ENCODE measurements at places on chromosomes 7 and 10.

GRCh38 chr7:105975770-105976417 lies 12.8 kb downstream of the CDHR3 start:
- no peak for DNase-seq

DNA sequence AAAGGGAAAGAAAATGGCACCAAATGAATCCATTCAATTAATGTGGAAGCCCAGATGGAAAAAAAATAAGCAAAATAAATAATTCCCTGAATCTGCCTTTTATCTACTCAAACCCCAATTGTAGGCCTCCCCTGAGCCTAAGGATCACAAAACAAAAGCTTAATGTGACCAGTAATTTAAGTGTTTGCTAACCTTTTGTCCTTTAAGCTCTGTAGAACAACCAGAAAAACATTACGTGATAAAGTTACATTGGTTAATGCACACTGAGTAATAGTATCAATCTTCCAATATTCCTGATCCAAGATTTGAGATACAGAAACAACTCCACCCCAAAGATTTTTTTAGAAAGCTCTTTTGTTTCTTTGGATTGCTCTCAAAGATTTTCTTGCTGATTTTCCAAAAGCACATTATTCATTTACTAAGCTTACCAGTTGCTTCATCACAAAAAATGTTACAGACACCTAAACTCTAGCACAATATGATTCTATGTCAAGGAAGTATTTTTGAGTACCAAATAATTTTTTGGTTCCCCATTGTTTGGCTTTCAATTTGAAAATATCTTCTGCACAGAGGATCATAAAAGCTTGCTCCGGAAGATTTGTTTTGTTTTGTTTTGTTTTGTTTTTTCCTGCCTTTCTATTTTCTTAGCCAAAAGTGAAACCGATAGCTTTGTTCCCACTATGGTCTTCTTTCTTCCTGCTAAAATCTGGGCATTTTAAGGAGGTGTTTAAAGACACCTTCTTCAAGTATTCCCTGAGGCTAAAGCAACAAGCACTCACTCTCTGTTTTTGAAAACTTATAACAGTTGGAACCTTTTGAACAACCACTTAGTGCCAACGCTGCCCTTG lies 54.2 kb downstream of the TRIL start:
- no peak for DNase-seq

DNA sequence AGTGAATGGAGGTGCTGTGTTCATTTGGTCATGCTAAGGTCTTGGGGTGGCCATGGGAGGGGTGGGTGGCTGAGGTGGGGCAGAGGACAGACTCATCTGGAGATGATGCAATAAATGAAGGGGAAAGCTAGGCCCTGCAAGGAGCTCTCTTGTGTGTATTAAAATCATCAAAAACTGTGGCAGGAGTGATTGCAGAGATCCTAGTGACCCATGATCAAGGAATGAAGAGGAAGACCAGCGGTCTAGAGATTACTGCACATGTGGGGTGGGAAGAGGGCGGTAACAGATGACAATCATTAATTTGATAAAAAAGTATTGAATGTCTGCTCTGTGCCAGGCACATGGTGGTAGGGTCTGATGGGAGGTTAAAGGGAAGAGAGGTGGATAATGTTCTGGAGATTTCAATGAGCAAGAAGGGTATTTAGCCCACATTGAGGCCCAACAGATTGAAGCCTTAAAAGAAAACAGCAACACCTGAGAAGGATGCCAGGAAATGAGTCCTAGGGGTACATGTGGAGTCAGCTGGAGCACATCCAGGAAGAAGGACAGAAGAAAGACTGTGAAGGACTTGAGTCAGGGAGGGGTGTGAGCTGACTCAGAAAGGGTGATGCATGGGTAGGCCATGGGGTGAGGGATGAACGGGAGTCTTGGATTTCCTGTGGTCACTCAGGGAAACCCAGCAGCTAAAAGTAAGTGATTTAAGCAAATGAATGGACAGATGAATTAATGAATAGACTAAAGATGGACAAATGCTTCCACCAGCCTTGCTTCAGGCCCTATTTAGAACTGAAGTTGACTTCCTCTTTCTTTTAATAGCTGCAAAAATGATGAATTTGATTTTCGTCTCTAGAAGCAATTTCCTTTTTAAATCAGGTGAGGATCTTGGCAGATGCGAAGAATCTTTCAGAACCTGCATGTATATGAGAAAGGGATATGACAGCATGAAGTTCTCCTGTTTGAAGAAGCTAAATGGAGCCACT lies 83.1 kb upstream of the IGFBP3 start:
- no peak for DNase-seq

DNA sequence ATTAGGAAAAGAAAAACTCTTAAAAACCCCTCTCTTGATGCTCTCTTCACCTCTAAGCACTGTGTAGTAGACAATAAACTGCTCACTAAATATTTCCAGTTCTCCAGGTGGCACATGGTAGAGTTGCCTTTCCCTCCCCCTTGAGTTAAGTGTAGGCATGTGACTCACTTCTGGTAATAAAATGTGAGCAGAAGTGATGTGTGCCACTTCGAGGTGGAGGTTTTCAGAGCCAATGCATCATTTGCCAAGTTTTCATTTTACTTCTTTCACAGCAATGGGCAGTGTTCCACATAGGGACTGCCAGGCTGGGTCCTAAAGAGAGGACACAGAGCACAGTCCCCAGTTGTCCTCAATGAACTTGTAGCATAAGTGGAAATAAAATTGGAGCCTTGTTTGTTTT lies 131.6 kb upstream of the NPY start:
- no peak for DNase-seq

DNA sequence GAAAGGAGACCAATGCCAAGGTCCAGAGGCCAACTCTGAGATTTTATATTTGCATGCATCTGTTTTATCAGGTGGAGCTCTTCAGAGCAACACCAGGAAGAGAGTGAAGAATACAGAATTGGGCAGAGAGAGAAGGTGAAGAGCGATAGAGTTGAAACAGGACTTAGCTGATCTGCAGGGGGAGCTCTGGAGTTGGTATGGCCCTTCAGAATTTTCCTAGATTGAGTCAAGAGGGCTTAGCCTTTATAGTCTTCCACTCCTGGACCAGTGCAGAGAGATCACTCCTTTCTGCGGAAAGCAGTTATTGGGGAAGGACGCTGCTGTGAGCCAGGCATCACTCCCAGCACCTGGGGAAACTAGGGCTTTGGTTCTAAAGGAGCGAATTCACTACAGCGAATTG lies 105.0 kb upstream of the DGKB start:
- DNase-seq, result no peak

- no peak for DNase-seq
These were observed 20.6 kb upstream of the VPS41 start for GRCh38 chr7:38929460-38930171.

DNA sequence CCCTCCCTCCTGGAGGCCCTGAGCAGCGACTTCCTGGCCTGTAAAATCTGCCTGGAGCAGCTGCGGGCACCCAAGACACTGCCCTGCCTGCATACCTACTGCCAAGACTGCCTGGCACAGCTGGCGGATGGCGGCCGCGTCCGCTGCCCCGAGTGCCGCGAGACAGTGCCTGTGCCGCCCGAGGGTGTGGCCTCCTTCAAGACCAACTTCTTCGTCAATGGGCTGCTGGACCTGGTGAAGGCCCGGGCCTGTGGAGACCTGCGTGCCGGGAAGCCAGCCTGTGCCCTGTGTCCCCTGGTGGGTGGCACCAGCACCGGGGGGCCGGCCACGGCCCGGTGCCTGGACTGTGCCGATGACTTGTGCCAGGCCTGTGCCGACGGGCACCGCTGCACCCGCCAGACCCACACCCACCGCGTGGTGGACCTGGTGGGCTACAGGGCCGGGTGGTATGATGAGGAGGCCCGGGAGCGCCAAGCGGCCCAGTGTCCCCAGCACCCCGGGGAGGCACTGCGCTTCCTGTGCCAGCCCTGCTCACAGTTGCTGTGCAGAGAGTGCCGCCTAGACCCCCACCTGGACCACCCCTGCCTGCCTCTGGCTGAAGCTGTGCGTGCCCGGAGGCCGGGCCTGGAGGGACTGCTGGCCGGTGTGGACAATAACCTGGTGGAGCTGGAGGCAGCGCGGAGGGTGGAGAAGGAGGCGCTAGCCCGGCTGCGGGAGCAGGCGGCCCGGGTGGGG lies 2.2 kb downstream of the TRIM56 start:
- DNase-seq, result no peak

DNA sequence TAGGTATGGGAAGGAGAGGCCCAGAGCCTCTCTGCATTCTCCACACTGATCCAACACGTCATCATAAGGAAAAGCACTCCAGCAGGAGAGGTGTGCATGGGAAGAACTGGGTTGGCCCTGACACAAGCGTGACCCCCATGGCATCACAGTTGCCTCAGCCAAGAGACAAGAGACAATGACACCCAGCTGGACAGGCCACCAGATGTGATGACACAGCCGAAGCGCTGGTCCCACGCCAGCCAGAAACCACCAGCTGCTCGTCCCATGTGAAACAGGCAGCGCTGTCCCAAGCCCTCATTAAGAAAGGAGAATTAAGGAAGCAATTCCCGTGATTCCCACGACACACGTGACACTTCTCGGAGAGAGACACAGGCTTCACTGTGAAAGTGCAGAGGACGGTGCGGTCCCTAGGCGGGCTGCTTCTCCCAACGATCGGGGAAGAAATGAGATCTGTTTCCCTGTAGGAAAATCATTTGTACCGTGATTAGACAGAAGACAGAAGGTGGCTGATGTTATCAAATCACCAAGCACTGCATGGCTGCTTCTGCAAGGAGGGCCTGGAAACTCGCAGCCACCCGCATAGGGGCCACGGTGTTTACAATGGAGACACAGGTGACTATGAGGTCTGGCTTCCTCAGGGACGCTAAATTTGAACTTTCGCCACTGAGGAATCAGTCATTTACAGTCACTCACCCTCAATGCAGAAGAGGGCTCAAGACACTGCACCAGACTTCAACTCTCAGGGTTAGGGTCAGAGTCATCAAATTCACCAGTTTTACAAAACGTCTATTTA lies 74.5 kb downstream of the DIP2C start:
- DNase-seq, result no peak

- no peak for DNase-seq
These were observed 35.2 kb upstream of the ITPRID1 start for GRCh38 chr7:31478721-31479120.

- no peak for DNase-seq
These were observed 125.4 kb upstream of the TARP start for GRCh38 chr7:38398725-38399321.

GRCh38 chr10:105843786-105844185 lies 1202.7 kb downstream of the SORCS3 start:
- no peak for DNase-seq

- DNase-seq, result no peak
These were observed 259.2 kb downstream of the TNS3 start for GRCh38 chr7:47322731-47323130.

- DNase-seq, result no peak
These were observed 220.6 kb downstream of the FAM107B start for GRCh38 chr10:14554091-14554490.

- no peak for DNase-seq
These were observed 32.7 kb downstream of the SLC29A3 start for GRCh38 chr10:71351628-71352319.

DNA sequence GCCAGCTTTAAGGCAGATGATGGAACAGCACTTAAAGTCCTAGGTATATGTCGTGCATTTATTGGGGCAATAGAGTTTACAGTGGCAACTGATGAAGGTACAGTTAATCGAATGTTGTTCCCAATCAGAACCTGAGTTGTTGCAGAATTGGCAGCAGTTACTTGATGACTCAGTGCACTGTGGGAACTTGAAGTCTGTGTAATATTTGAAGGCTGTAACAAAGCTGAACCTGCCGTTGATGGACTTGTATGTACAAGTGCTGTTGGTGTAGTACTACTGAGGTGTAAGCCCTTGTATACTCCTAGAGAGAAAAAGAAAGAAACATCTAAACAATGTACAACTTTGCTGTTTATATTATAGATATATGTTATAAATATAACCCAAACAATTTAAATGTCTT lies 75.3 kb downstream of the EPC1 start:
- no peak for DNase-seq

GRCh38 chr7:151077705-151078232 lies 2.8 kb downstream of the FASTK start:
- DNase-seq, result no peak

- DNase-seq, result peak; percentile 75
These were observed 340.8 kb downstream of the PHTF2 start for GRCh38 chr7:78139335-78139734.

- DNase-seq, result no peak
These were observed 60.2 kb upstream of the NRBF2 start for GRCh38 chr10:63072951-63073350.

GRCh38 chr10:48330269-48330668 lies 23.8 kb downstream of the MAPK8 start:
- DNase-seq, result no peak

DNA sequence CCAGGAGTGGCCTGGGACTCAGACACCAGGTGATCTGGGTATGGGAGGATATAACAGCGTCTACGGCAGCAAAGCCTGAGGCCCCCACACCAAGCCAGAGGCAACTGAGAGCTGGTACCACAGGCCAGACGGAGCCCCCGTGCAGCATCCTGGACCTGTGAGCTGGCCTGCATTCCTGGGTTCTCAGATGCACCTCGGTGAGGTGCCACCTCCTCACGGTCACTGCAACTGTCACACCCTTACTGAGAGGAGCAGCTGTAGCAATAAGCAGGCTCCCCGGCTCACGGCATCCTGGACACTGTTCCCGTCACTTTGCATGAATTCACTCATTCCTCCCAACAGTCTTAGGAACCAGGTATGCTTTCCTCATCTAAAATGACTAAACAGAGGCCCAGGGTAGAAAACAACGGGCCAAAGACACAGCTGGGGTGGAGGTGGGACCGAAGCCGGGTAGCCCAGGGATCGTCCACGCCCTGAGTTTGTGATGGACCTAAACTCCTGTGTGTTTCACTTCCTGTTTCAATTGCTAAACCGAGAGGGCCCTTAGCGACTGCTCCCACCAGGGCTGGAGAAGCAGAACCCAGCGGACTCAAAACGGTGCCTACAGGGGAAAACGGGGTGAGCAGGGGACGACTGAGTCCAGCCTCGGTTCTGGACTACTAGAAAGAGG lies 98.7 kb downstream of the CTBP2 start:
- DNase-seq, result no peak

GRCh38 chr7:151139071-151139790 lies 28.3 kb downstream of the GBX1 start:
- DNase-seq, result no peak

- no peak for DNase-seq
These were observed 503.4 kb downstream of the PLXNA4 start for GRCh38 chr7:132072873-132073272.

DNA sequence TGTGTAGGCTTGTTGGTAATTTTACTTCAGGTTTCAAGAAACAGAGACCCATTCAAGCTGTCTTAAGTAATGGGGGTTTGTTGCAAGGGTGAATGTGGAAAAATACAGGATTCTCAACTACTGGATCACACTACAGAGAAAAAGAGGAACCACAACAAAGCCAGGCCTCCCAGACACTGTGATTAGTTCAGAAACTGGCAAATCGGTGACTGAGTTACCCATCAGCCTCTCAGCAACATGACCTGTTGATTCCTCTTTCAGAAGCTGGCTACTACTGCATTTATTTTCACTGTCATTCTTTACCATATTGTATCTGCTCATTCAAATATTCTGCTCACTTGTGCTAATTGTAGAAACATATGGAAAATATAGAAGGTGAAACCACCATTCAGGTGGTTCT lies 16.0 kb downstream of the CCDC71L start:
- DNase-seq, result no peak

GRCh38 chr7:29278337-29279069 lies 83.9 kb downstream of the CHN2 start:
- no peak for DNase-seq

GRCh38 chr7:41921453-41921981 lies 218.6 kb upstream of the INHBA start:
- DNase-seq, result peak; percentile 67

- DNase-seq, result no peak
These were observed 75.3 kb downstream of the MTPN start for GRCh38 chr7:135901585-135902540.
